ENCODE measurements at places on chromosomes 2 and 18.

GRCh38 chr18:24928301-24928878, 423.6 kb downstream of the ZNF521 start:
- no peak for DNase-seq

- DNase-seq, result no peak
These were observed 101.9 kb upstream of the RAB12 start for GRCh38 chr18:8507361-8507760.

GRCh38 chr2:228987441-228988155, 283.5 kb downstream of the PID1 start:
- DNase-seq, result no peak

GRCh38 chr2:150135223-150135883, 352.1 kb downstream of the RND3 start:
- DNase-seq, result peak; percentile 34

DNA sequence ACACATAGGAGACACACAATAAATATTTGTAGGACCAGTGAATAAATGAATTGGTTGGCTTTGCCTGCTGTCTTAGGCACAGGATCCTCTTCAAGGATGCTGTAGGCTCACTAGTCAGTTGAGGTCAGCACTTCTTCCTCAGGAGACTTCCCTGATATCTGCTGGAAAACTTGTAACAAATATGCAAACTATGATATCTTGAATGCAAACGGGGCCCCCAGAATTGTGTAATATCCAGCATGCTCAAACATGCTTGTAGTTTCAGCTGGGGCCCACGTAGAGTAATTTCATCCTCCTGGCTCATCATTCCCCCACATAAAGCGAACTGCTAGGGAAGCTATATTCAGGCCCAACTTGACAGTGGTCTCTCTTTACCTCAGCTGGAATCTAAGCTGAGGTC, 43.6 kb downstream of the POLE4 start:
- DNase-seq, result no peak

GRCh38 chr18:78983512-78983911, 3.9 kb downstream of the SALL3 start:
- no peak for DNase-seq

- DNase-seq, result peak; percentile 35
These were observed 127.8 kb downstream of the CERS6 start for GRCh38 chr2:168583710-168584521.

DNA sequence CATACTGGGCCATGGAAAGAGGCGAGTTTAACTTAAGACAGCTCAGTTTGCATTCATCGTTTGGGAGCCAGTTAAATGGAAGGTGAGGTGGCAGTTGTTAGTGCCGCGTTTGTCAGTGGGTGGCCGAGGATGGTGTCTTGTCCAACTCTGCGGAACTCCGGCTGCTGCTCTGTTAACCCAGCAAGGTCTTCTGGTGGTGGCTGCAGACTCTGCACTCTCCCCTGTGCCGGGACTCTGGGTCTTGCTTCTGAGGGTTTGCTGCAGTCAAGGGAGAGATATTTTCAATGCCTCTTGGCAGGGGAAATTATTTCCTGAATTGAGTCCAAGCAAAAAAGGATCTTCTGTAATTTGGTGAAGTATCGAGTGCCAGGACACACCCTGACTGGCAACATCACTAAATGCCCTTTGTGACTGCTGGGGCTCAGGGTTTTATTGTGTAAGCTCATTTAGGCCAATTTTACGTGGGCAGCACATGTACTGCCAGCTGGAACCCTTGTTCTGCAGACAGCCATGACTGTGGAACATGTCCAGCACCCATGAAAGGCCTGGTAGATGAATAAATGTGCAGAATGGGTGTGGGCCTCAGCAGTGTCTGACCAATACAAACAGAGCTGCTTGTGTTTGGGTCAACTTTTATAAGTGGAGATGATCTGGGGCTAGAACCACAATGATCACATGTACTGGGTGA, 58.1 kb downstream of the IL1R2 start:
- DNase-seq, result peak; percentile 64

GRCh38 chr2:28833740-28834470, 23.3 kb downstream of the SPDYA start:
- no peak for DNase-seq

DNA sequence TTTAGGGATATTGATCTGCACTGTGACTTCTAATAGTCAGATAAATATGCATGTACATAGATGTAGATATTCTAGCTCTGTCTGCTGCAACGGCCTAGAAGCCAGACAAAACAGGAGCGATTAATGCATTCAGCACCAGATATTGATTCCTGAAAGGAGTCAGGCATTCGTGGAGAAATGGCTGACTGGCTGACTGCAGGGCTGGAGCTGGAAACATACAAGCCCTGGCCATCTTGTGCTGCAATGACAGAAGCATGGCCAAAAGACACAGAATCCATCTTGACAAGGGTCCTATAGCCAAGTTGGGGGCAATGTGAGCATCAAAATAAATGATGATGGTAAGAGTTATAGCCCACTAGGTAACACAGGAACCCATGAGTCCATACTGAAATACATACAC, 231.5 kb upstream of the KLHL29 start:
- no peak for DNase-seq

GRCh38 chr18:62323483-62324180, 1.5 kb upstream of the TNFRSF11A start:
- DNase-seq, result no peak

DNA sequence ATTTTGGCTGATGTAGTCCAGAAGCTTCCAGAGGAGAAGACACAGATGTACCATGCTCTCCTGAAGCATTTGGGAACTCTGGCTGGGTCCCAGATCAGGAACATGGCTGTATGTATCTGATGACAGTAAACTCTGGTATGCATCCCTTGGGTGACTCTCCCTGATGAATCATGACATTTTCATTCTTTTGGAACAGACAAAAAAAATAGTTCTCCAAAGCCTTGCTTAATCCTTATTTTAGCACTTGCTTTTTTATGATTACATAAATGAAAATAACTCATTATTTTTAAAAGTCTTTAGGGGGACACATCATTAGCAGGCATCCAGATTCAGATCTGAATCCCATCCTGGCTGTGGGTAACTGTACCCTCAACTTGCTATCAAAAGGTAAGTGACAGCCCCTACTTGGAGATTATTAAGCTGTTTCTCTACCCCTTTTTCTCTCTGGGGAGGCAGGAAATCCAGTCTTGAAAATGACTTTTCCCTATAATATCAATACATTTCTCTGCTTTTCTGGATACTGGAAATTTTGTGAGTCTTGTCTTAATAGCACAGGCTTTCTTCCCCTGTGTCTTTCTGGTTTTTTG, 23.3 kb downstream of the AOX1 start:
- no peak for DNase-seq

DNA sequence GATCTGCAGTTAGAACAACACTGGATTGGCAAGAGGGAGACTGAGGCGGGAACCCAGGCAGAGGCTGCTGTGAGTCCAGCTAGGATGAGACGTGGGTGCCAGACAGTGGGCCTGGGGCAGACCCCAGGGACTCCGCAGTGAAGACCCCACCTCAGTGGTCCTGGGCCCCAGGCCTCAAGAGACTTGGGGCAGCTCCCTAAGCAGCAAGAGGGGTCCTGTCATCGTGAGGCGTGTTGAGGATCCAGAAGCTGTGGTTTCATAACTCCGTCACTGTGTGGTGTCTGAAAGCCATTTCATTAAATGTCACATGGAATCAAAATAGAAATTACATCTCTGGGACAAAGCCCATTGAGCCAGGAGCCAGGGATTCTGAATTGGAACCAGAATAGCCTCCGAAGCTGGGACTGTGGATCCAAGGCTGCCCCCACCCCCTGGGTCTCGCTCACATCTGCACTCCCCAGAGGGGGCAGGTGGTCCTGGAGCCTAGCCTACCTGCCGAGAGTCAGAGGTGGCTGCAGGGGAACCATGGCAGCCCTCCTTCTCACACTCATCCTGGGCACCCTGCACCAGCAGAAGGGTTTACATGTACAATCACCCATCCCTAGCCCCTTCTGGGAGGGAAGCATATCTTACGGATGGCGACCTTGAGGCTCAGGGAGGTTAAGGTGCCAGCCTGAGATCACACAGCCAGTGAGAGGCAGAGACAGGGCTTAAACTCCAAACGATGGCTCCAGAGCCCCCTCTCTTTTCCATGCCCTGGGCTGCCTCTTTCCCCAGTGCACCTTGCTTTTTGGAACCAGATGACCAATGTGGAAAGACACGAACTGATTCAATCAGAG, 23.2 kb downstream of the RRM2 start:
- DNase-seq, result no peak

- no peak for DNase-seq
These were observed 31.8 kb downstream of the C1D start for GRCh38 chr2:68031043-68031442.

- DNase-seq, result no peak
These were observed 301.7 kb downstream of the TCF4 start for GRCh38 chr18:55286257-55286825.

- no peak for DNase-seq
These were observed 250.3 kb upstream of the FOSL2 start for GRCh38 chr2:28142386-28142785.

GRCh38 chr18:77077941-77078689, 54.5 kb downstream of the MBP start:
- DNase-seq, result no peak

GRCh38 chr2:128395196-128395595, 76.5 kb upstream of the HS6ST1 start:
- DNase-seq, result no peak

- peak; percentile 87 for DNase-seq
These were observed 2.1 kb downstream of the CTDP1 start for GRCh38 chr18:79681484-79682387.

GRCh38 chr2:207160115-207160514, 5.6 kb downstream of the KLF7 start:
- no peak for DNase-seq

- no peak for DNase-seq
These were observed 53.5 kb downstream of the HNRNPLL start for GRCh38 chr2:38549071-38549704.

GRCh38 chr2:224109751-224110150, 70.7 kb upstream of the SERPINE2 start:
- DNase-seq, result no peak

DNA sequence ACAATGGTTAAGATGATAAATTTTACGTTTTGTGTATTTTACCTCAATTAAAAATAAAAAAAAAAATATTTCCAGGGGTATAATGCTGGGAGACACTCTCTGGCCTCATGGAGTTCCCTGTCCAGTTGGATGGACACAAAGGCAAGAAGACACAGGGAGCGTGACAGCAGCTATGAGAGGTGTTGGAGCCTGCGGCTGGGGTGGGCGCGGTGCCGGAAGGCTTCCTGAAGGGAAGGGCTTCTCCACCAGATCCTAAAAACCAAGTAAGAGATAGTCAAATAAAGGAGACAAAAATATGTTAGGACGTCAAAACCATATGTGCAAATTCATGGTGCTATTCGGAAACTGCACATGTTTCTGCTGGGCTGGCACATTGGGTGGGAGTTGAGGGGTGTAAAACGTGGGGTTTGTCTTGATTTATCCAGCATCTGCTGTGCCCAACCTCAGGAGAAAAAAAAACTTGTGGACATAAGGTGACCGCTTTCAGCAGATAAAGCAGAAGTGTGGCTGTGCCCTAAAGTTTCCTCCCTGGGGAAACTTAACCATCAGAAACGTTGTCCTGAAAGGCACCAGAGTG, 467.6 kb downstream of the RNF144A start:
- no peak for DNase-seq

DNA sequence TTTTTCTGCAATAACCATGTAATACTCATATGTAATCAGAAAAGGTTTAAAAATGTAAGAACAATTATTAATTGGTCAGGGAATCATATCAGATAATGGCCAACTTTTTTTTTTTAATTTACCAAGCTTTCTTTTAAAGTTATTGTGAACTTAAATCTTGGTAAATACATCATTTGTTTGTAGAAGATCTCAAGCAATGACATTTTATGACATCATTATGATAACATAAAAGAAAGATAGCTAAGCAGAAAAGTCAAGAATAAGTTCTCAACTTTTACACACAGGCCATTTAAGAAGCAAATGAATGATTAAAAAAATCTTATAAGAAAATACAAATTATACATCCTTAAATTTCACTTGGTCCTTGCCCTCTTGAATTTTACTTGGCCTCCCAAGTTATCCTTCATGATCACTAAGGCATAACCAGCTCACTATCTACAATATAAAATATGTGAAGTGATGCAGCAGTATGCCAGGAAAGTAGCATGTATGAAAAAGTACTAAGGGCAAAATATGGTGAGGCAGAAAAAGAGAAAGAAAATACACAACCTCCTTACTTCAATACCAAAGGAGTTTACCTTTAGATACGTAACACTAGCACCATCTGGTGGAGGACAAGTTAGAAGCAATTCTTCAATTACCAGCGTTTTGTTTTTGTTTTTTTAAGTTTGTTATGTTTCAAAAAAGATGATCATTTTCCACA, 116.6 kb downstream of the SRBD1 start:
- DNase-seq, result no peak

DNA sequence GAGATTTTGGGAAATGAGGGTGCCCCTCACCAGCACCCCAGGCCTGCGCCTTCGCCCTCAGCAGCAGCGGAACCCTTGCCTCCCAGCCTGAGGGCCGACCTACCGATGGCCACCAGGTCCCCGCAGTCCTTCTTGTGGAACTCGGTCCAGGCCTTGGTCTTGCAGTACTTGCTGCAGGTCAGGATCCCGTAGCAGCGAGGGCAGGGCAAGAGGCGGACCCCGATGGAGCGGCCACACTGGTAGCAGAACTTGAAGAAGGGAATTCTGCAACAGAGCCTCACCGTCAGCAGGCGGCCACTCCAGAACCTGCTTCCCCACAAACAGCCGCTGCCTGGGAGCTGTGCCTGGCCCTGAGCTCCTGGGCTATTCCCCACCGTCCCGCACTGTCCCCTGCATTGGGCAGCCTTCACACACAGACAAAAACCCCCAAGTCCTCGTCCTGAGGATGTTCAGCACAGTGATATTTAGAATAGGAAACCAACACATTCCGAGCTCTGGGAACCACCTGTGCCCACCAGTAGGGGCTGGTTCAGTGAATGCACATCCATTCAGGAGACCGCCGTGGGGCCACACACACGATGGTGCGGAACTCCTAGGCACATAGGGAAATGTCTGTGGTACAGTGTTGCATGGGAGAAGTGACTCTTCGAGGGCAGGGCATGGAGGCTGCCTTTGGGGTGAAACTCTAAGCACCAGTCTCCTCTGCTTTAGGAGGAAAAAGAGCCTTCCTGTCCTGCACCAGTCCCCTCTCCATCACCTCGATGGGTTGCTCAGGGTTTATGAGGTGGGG, 45.6 kb downstream of the GPC1 start:
- no peak for DNase-seq

- peak; percentile 75 for DNase-seq
These were observed 36.8 kb downstream of the NPAS2 start for GRCh38 chr2:100856732-100857131.

- no peak for DNase-seq
These were observed 102.5 kb downstream of the FMNL2 start for GRCh38 chr2:152437276-152438108.

GRCh38 chr2:18900691-18901141, 311.3 kb upstream of the NT5C1B start:
- no peak for DNase-seq

GRCh38 chr2:59583173-59583765, 970.2 kb downstream of the BCL11A start:
- DNase-seq, result no peak

DNA sequence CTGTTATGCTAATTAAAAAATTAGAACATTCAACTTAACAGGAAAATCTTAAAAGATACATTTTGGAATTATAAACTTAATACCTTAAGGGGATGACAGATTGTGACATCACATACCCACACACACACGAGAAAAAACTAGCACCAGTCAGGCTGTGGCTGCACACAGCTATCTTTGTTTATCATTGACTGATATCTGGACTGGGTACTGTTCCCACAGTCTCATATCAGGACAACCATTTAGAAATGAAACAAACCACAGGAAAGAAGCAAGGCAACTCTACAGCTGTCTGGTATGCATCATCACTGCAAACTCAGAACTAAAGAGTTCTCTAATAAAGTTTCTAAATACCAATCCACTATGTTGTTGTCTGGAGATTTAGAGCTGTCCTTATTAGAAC, 210.9 kb upstream of the SMAD7 start:
- DNase-seq, result no peak
